T-helper 2 cell (primary cell): ENCODE measurements at places on chromosomes 7 and 10.

GRCh38 chr7:116518961-116519360 lies 5.9 kb upstream of the CAV1 start:
- DNase-seq, result no peak

DNA sequence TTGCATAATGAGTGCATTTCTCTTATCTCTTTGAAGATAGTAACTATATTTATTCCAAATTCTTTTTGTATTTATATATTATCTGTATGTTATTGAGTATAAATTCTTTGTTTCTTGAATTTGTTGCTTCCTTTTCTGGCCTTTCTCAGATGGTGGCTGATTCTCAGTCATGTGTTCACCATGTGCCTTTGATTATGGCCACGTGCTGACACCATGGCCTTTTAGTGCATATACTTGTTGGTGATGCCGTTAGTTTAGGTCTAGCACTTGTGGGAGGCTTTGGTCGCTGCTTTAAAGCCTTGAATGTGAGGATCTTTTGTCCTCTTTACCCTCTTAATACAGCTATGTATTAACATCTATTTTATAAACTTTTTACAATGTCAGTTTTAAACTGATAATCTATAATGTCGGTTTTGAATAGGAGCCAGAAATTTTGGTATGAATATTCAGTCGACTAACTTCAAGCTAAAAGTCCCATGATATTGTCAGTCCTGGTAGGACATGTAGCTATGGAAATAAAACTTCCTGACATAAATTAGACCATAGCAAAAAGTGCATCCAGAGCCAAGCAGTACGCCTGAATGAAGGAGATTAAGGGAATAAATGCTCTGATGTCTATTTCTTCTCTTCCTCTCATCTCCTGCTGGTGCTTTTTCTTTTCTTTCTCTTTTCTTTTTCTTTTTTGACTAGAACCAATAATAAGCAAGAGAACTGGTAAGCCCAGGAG lies 130.3 kb downstream of the GNAI1 start:
- DNase-seq, result no peak

GRCh38 chr10:112002206-112002605 lies 181.4 kb downstream of the GPAM start:
- DNase-seq, result no peak

DNA sequence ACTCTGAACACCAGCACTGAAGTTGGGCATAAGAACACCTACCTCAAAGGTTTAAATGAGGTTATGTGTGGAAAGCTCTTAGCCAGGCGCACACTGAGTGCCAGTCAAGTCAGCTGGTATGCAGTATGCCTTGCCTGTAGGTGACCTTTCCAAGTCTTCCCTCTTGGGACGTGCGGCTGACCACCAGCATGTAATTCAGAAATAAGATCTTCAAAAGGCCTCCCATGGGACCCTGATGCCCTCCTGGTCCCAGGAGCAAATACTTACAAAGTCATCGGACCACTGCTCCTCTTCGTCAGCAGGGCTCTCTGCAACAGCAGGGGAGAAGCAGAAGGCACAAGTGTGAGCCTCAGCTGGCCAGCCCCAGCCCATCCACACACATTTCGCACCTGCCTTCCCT lies 40.8 kb downstream of the BLNK start:
- no peak for DNase-seq

- no peak for DNase-seq
Measured at GRCh38 chr7:38574086-38574485, 57.1 kb downstream of the AMPH start.

GRCh38 chr10:44395396-44395795 lies 10.5 kb upstream of the CXCL12 start:
- DNase-seq, result no peak

DNA sequence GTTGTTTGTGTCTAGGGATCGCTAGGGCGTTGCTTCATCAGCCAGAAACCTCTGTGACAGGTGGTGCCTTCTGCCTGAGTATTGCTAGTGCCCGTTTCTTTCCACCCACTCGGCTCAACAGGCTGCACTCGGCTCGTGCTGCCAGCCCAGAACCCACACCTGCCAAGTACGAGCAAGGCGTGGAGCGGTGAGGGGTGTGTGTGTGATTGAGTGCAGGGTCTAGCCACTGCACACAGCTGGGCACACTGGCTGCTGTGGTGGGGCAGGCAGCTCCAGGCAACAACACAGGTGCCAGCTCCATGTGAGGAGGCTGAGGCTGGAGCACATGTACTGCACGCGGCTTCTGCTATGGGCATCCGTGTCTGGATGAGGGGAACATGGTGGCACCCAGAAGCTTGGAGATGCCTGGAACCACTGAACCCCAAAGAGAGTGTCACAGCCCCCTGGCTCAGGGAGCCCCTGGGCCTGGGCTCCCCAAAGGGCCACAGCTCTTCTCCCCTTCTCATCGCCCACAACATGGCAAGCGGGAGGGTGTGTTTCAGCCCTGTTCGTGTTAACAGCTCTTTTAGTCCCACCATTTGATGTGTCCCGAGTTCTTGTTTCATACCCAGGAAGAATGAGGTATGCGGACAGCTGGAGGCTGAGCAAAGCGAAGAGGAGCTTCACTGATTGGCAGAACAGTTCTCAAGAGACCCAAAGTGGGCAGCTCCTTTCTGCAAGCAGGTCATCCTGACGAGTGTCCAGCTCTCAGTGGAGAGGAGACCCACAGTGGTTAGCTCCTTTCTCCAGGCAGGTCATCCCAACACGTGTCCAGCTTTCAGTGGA lies 78.1 kb downstream of the HDAC9 start:
- no peak for DNase-seq

- DNase-seq, result no peak
Measured at GRCh38 chr7:145269418-145270161, 433.7 kb upstream of the TPK1 start.
